ENCODE measurements at places on chromosomes 11 and 22. TPM values are rescaled to one million over a fixed set of nuclear protein-coding genes. Genes with fewer than 3 reads are reported as not detected.

- no peaks in the 10 kb centered on the region for H3K27me3 ChIP-seq
- no peak overlapping the region for H3K4me3 ChIP-seq
- peak overlapping the region; percentile 61 for H3K27ac ChIP-seq
- peaks cover 18% of the 10 kb centered on the region for H3K4me1 ChIP-seq
- DNase-seq, result peak; percentile 44
- H3K36me3 ChIP-seq, result no peaks in the 10 kb centered on the region
These were observed 89.0 kb upstream of the CD44 start for GRCh38 chr11:35049859-35050531.

- DNase-seq, result no peak
- no peaks in the 10 kb centered on the region for H3K27me3 ChIP-seq
- peaks cover 45% of the 10 kb centered on the region for H3K36me3 ChIP-seq
- no peaks in the 10 kb centered on the region for H3K4me1 ChIP-seq
These were observed 39.4 kb downstream of the SBF1 start for GRCh38 chr22:50435291-50436014.

DNA sequence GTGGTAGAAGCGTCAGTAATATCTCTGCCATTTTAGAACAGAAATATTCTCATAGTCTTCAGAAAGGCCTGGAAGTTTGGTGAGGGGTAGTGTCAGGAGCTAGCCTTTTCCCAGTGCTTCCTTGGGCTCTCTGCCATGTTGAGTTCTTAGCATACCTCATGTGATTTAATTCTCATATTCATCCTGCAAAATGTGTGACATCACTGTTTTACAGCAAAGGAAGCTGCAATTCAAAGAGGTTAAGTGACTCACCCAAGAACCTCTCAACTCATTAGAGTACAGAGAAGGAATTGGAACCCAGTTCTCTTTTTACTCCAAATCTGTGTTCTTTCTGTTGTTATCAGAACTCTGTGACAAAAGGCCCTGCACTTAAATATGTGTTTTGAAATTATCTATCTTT is 72.1 kb downstream of the RNF169 start:
- no peaks in the 10 kb centered on the region for H3K27me3 ChIP-seq
- no peak for DNase-seq
- no peak overlapping the region for H3K4me3 ChIP-seq
- H3K4me1 ChIP-seq, result no peaks in the 10 kb centered on the region
- no peak overlapping the region for H3K27ac ChIP-seq

DNA sequence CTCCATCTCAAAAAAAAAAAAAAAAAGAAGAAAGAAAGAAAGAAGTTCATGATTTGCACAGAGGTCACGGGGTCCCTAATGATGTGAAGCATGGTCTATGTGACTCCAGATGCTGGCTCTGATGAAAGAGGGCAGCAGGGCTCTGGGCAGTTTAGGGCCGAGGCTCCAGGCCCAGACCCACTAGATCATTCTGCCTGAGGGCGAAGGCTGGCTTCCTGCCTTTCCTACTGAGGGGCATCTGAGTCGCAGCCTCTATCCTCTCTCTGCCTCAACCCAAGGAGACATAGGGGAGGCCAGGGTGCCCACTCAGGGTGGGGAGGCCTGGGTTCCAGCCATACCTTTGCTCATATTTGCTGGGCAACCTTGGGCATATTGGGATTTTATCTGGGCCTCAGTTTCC is 4.8 kb downstream of the SLC35E4 start:
- H3K36me3 ChIP-seq, result no peaks in the 10 kb centered on the region
- peaks cover 4% of the 10 kb centered on the region for H3K4me1 ChIP-seq
- no peak overlapping the region for H3K27ac ChIP-seq
- DNase-seq, result no peak

DNA sequence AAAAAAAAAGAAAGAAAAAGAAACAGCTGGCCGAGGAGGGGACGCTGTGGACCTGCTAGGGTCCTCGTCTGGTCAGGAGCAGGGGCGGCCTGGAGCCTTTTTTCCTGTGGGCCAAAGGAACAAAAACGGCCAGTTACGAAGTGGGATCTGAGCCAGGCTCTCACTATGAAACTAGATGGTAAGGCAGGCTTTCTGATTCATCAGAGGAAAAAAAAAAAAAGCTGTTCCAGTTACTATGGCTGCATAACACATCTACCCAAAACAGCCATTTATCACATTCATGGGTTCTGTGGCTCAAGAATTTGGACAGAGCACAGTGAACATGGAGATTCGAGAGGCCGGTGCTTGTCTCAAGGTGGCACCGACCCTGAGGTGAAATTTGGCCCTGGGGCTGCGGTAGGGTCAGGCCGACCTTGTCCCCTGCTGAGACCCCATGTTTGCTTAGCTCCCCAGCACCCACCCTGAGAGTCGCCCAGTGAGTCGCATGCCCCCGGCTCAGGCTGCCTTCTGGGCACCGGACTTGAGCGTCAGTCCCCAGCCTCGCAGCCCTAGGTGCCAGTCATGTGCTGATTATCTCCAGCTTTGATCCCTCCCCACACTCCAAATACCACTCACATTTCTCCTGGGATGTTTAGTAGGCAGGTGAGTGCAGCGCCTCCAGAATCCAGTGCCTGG is 34.2 kb downstream of the MRGPRD start:
- H3K27me3 ChIP-seq, result no peaks in the 10 kb centered on the region
- no peaks in the 10 kb centered on the region for H3K36me3 ChIP-seq
- no peak for DNase-seq
- no peak overlapping the region for H3K4me3 ChIP-seq
- no peaks in the 10 kb centered on the region for H3K4me1 ChIP-seq

DNA sequence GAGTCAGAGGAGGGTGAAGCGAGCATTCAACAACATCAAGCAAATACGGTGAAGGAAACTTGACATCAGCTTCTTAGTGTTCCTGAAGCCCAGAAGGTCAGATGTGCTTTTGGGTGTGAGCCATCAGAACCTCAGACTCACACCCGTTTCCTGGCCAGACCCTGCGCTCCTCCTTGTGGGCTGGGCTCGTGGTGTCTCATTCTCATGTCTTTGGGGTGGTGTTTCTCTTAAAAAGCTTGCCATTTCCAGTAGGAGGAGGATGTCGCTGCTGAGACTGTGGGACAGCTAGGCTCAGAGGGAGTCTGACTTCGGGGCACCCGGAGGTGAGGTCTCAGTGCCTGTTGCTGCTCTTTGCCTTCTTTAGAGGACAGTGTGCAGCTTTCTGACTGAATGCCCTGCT is 24.2 kb downstream of the PPFIBP2 start:
- peak overlapping the region; percentile 33 for H3K27ac ChIP-seq
- H3K36me3 ChIP-seq, result no peaks in the 10 kb centered on the region
- peaks cover 55% of the 10 kb centered on the region for H3K4me1 ChIP-seq
- H3K4me3 ChIP-seq, result no peak overlapping the region

The APOBEC3C gene
- 143 TPM for total RNA-seq

The PRG2 gene
- 1.7 TPM for total RNA-seq

The SYCE3 gene
- total RNA-seq, result not detected
